ENCODE measurements at places on chromosomes 6 and 20.
A peak's percentile ranks its signal among the peaks of the same experiment; 100 is the strongest.

GRCh38 chr6:78526432-78526831 is 340.9 kb upstream of the IRAK1BP1 start:
- DNase-seq: no peak

GRCh38 chr6:55530931-55531330 is 48.1 kb downstream of the HMGCLL1 start:
- DNase-seq: no peak

DNA sequence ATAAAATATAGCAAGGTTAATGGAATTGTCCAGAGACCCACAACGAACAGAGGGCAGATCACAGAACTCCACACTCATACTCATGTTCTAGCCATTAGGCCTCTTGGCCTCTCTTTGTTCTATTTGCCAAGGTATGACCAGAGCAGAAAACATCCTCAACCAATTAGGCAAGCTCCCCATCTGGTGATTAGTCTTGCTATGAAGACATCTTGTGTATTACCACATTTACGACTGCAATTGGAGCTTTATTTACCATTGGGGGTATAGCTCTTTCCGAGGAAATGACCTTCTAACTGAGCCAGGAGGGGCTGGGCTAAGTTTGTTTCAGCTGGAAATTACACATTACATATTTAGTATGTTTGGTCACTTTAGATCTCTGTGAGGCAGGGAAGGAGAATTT is 593.9 kb downstream of the CD109 start:
- peak; percentile 39 for DNase-seq

- DNase-seq: no peak
Measured at GRCh38 chr6:38091613-38092012, 272.1 kb downstream of the ZFAND3 start.

- no peak for DNase-seq
Measured at GRCh38 chr20:6630514-6630913, 137.0 kb upstream of the BMP2 start.

GRCh38 chr6:52186075-52186474 is at the start of gene IL17A:
TSS of gene IL17A (plus strand) at chr6:52186375. CDS start at chr6:52186432, 57 bp downstream.
- no peak for DNase-seq

GRCh38 chr6:18044108-18044783 is 56.8 kb upstream of the KIF13A start:
- DNase-seq: peak; percentile 43

- no peak for DNase-seq
Measured at GRCh38 chr20:18007534-18008292, 38.9 kb downstream of the MGME1 start.

GRCh38 chr20:53903652-53903987 is 166.8 kb downstream of the BCAS1 start:
- peak; percentile 22 for DNase-seq

- peak; percentile 13 for DNase-seq
Measured at GRCh38 chr6:155224618-155225017, 39.2 kb upstream of the CLDN20 start.

DNA sequence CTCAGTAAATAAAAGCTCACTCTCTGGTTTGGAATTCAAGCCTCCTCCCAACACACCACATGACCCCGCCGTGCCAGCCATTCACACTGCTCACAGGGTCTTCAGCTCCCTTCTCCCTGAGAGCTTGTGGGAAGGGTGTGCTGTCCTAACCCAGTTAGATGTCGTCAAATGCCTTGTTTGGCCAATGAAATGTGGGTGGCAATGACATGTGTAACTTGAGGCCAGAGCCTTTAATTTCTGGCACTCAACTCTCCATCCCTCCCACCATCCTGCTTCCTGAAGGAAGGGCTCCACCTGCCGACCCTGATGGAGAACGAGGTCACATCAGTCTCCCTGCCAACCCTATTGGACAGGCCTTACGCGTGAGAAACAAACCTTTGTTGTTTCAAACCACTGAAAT is 224.5 kb upstream of the AGPAT4 start:
- peak; percentile 52 for DNase-seq

DNA sequence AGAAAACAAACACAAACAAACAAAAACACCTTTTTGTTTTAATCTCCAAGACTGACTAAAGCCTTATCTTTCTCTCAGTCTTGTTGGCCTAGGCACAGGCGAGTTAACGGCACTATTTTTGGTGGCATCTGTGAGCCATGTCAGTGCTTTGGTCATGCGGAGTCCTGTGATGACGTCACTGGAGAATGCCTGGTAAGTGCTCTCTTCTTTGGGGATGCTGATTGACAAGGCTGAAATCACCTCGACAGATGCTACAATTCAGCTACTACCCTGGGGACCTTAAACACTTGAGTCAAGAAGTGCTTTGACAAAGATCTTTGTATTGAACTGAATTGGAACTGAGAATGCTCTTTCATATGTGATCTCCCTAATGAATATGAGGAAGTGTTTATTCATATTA is 384.1 kb downstream of the LAMA2 start:
- no peak for DNase-seq

DNA sequence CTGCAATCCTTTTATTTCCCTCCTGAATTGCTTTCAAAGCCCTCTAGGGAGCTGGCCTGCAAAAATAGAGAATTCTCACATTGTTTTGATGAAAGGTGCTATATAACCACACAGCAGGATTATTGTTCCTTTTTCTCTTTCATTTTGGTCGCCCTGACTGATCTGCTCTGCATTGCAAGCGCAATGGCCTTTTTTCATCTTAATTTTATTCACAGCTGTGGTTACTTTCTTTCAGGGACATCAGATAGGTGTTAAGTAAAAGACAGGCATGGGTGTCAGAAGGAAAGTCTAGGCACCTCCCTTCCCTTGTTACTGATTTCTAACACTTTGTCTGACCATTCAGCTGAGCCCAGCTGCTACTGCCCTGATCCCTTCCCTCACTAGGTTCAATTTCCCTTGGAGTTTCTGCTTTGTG is 850.5 kb upstream of the MAP3K7 start:
- DNase-seq: no peak

GRCh38 chr6:128242765-128243403 is 277.5 kb downstream of the PTPRK start:
- peak; percentile 82 for DNase-seq

GRCh38 chr20:4987130-4987529 is 14.2 kb downstream of the SLC23A2 start:
- no peak for DNase-seq

DNA sequence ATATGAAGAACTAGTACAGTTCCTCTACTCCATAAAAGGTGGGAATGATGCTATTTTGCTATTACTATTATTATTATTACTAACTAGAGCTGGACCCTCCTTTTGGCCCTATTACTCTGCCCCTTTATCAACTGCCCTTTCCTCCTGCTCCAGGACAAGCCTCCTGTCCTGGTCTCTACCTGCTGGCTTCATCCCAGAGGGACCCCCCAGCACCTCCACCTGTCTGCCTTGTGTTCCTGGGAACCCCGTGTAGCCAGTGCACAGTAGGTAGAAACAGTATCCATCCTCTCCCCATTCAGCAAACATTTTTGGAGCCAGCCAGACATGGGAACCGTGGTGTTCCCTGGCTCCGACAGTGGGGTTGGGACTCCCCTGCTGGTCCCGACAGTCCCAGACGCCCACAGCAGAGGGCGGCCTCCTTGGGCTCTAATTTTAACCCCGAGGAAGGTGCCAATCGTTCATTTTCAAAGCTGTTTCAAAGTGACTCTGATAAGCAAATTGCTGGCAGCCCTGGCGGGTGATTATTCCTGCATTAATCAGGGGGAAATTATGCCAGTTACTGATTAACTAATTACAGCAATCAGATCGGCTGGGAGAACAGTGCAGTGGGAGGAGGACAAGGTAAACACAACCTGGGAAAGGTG is 44.2 kb upstream of the MDGA1 start:
- DNase-seq: peak; percentile 24

DNA sequence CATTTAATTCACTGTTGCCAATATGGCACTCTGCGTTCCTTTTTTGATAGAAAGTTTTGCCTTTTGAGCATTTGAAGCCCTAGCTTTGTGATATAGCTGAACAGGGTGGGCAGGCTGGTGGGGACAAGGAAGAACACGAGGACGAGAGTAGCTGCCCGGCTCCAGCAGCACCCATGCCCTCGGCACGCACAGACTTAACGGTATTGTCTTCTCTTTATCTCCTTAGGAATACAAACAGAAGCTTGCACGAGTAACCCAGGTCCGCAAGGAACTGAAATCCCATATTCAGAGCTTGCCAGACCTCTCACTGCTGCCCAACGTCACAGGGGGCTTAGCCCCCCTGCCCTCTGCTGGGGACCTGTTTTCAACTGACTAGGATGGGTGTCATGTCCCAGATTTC is 56.0 kb downstream of the RPRD1B start:
- DNase-seq: no peak

Measured in EH (cell line).